Activated CD4-positive, alpha-beta memory T cell treated with anti-CD3 and anti-CD28 coated beads for 36 hours (primary cell): ENCODE measurements at places on chromosomes 16 and 17. TPM values are rescaled to one million over a fixed set of nuclear protein-coding genes. Genes with fewer than 3 reads are reported as not detected.

DNA sequence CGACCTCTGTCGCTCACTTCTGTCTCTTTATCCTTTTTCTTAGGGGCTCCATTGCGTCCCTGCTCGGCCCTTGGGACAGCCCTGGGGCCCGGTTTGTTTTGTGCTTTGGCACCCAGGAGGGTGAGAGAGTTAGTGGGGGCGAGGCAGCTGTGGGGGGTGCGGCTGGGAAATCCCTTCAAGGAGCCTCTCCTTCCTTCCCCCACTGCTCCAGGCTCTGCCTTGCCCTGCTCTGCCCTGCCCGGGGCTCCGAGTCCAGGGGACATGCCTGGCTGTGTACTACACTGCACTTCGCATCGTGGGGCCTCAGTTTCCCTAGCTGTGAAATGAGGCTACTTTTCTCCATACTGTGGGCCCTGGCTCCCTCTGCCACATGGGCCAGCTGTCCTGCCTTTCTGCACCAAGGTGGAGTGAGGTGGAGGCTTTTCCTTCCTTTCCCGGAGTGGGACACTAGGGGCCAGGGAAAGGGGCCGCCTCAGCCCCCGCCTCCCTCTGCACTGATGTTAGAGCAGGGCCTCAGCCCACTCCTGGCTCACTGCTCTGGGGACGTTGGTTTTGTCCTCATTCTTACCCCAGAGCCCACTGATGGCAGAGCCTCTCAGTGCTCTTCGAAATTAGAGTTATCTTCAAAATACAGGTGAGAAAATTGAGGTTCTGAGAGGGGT is 980 bp downstream of the LLGL1 start:
- DNase-seq: peak; percentile 17

DNA sequence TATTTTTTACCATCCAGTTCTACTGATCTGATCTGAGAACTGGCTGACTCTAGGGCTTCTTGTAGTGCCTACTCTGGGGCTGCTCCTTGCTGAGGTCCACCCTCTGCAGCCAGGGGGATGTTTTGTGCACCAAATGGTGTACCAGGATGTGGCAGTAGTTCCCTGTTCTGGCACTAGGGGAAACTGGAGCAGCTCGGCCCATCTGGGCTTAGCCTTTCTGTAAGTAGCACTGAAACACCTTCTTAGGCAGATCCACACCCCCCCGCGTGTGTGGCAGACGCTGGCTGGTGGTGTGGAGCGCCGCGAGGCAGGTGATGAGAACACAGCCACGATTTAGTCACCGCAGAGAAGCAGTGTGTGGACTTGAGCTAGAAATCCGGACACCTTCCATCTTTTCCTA is 17.0 kb downstream of the DUSP14 start:
- peak; percentile 48 for DNase-seq

GRCh38 chr16:66846831-66847230 is 2.6 kb downstream of the CA7 start:
- no peak for DNase-seq

CNTNAP1 gene
- 1.9 TPM for total RNA-seq

DHX58 gene
- total RNA-seq: 38.1 TPM
